ENCODE measurements at places on chromosomes 2 and 18.
A peak's percentile ranks its signal among the peaks of the same experiment; 100 is the strongest.

DNA sequence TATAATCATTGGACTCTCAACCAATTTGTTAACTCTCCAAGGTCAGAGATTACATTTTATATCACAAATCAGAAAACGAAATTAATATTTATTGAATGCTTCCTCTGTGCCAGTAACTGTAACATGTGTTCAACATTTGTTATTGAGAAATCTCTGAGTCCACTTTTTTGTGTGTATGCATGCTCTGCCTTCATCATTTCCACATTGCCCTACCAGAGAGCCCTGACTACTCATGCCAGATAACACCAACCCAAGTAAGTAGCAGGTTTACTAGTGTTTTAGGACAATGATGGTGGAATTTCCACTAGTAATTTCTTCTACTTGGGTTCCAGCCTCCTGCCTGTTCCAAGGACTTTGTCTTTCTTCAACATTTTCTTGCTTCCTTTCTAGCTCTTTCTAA is 14.2 kb upstream of the FAP start:
- DNase-seq = no peak

GRCh38 chr18:22032392-22032961 is 136.9 kb upstream of the GATA6 start:
- DNase-seq = no peak

GRCh38 chr2:8577573-8577972 is 104.3 kb upstream of the ID2 start:
- DNase-seq = no peak

GRCh38 chr2:140067661-140068060 is 1287.5 kb upstream of the NXPH2 start:
- DNase-seq = no peak

GRCh38 chr18:79951545-79952455 is at the start of gene SLC66A2:
TSS of gene SLC66A2 (minus strand) at chr18:79951653. CDS start at chr18:79950926, 727 bp downstream.
- DNase-seq = peak; percentile 92

DNA sequence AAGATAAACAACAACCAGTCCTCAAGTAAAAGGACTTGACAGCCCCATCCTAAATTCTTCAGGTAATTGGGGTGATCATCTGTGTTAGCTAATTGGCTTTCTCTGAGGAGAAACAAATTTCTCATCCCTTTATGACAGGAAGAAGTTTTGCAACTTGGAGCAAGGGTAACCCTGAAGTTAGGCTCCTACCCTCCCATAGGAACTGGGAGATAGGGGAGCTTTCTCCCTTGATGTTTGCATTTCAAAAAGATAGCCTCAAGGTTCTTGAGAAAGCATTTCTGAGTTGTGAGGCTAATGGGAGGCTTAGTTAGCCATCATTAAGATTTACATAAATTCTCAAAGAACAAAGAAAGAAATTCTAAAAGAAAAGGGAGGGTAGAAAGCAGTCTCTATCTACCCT is 95.4 kb downstream of the MAP2 start:
- DNase-seq = no peak
